ENCODE measurements at places on chromosomes 4 and X. TPM values are rescaled to one million over a fixed set of nuclear protein-coding genes. Genes with fewer than 3 reads are reported as not detected.

CSAG1 gene
- 2.9 TPM for total RNA-seq

AFF2 gene
- total RNA-seq, result 0.10 TPM

ADAMTS3 gene
- 6.4 TPM for total RNA-seq

STPG2 gene
- not detected for total RNA-seq

PAGE1 gene
- total RNA-seq, result 0.41 TPM

MAGEA2 gene
- 15.8 TPM for total RNA-seq

ITM2A gene
- total RNA-seq, result not detected

MAGEB1 gene
- total RNA-seq, result not detected

TDO2 gene
- 6.2 TPM for total RNA-seq

PABPC4L gene
- total RNA-seq, result 0.68 TPM

ERVMER34-1 gene
- total RNA-seq, result not detected

MAGEA4 gene
- not detected for total RNA-seq

IL13RA2 gene
- total RNA-seq, result 177 TPM

YTHDC1 gene
- total RNA-seq, result 31.8 TPM

FOXP3 gene
- total RNA-seq, result not detected

MAGEB17 gene
- total RNA-seq, result not detected

BRS3 gene
- total RNA-seq, result not detected

KDR gene
- total RNA-seq, result not detected

SHISA3 gene
- not detected for total RNA-seq

TEX11 gene
- not detected for total RNA-seq

UGT2B28 gene
- total RNA-seq, result not detected

RENBP gene
- total RNA-seq, result not detected

TBC1D9 gene
- 12.9 TPM for total RNA-seq

XAGE1B gene
- not detected for total RNA-seq

NAP1L5 gene
- total RNA-seq, result not detected

TRIM61 gene
- not detected for total RNA-seq

SPIN2A gene
- 0.04 TPM for total RNA-seq

NALF2 gene
- not detected for total RNA-seq

TMSB15A gene
- total RNA-seq, result 105 TPM

CCDC120 gene
- total RNA-seq, result 0.31 TPM

PRDM5 gene
- 11.7 TPM for total RNA-seq

TLR3 gene
- 33.0 TPM for total RNA-seq

FGFR3 gene
- 2.1 TPM for total RNA-seq

TBC1D25 gene
- 2.6 TPM for total RNA-seq

Data from H4 (cell line).